ENCODE measurements at places on chromosomes 16 and 17.

DNA sequence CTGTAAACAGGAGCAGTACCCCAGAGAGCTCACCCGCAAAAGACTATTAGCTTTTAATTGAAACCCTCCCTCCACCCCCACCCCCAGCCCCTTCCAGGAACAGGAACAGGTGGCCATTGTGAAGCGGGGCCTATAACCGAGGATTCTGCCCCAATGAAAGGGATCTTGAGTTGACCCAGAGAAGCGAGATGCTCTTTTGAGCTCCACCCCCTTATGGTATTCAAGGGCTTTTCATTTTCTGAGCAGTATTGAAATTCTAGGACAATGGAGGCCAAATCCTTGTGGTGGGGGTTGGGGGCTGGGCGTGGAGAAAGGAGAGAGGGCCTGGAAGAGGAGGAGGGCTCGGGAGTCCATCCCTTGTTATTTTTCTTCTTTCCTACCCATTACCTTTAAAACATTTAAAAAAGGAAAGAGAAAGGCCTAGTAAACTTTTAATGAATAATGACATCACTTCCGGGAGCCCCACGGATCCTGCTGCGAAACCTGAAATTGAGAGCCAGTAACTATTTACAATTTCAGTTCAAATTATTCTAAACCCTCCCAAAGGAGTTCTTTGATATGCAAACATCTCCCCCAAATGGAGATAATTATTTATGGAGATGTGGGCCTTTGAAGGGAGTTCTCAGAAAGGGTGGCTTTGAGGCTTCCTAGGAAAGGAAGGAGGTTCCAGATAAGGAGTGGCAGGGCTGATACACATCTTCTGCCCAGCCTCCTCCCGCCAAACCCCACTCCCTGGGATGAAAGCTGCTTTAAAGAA, 30.5 kb downstream of the HS3ST3B1 start:
- DNase-seq = no peak

DNA sequence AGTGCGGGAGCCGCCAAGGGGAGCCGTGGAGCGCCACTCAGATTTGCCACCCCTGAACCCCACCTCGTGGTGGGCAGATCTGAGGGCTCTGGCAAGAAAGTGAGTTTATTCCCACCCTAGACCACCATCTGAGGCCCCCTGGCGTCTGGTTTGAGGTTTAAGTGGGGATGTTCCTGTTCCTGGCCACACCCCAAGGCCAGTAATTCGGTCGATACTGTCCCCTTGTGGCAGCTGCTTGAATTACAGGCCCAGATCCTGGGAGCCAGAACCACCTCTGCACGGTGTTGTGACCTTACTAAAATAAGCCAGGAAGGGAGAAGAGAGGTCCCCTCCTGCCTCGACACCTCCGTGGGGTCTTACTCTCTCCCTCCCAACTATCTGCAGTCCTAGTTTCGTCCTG, 3.3 kb upstream of the LAT start:
- DNase-seq = no peak

DNA sequence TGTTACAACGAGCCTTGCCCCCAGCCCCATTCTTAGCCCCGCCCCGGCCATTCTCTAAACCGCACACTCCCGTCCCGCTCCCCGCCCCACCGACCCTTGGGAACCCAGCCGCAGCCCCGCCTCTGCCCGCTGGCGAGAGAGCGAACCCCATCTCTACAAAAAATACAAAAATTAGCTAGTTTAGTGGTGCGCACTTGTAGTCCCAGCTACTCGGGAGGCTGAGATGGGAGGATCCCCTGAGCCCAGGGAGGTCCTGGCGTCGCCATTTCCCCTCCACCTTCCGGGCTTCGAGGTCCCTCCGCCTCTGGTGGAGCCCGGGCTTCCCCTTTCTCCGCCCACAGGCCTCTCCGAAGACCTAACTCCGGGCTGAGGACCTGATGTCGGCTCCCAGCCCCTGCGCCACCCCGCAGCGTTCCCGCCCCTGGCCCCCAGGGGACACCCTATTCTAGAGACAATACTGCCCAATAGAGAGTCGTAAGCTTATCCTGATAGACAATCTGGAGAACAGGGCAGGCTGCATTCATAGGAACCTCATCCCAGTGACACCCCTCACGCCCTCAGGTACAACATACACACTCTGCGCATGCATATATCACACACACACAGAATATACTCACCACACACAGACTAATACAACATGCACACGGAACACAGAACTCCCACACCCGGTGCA, 480 bp upstream of the PROCA1 start:
- DNase-seq = peak; percentile 70

DNA sequence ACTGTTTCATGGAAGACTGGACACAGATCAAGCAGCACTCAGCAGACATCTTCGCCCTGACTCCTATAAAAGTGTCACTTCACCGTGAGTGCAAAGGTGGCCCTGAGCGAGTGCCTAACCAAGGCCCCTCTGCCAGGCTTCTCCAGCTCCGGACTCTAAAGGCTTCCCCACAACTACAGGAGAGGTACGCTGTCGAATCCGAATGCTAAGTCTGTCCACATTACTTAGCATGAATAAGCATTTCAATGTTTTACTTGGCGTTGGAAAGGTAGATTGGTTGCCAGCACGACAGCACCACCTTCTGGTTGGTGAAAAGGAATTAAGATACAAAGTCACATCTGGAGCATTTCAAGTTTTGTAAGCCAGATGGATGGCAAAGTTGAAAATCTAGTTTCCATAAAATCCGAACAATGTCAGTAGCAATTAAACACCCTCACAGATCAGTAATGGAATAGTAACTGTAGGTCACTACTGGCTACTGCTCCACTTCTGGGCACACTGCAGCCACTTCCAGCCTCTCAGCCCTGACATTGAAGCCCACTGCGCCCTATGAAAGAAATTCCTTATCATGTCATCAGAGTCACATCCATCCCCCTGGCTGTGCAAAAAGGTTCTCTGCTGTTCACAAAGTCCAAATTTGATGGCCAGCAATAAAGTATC, 100.9 kb downstream of the PARN start:
- DNase-seq = peak; percentile 85

DNA sequence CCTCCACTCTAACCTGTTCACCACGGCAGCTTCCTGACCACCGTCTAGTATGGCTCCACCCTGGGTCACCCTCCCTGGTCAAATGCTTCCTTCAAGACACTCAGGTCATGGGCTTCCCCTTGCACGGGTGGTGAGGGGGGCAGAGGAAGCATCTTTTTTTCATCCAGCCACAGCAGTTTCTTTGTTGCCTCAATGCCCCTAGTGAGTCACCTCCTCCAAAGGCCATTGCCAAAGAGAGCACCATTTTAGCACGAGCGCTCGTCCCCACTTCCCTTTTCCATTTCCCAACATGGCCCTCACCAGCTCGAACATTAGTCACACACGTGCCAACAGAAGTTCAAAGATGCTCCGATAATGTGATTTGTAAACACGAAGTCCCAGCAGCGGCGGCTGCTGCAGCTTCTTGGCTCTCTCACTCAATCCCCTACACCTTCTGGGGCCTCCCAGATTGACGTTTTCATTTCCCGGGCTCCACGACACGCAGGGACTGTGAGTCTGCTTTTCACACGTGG, 134.6 kb downstream of the GAS7 start:
- DNase-seq = no peak

GRCh38 chr16:2238838-2239675, 2.8 kb downstream of the DNASE1L2 start:
- no peak for DNase-seq

DNA sequence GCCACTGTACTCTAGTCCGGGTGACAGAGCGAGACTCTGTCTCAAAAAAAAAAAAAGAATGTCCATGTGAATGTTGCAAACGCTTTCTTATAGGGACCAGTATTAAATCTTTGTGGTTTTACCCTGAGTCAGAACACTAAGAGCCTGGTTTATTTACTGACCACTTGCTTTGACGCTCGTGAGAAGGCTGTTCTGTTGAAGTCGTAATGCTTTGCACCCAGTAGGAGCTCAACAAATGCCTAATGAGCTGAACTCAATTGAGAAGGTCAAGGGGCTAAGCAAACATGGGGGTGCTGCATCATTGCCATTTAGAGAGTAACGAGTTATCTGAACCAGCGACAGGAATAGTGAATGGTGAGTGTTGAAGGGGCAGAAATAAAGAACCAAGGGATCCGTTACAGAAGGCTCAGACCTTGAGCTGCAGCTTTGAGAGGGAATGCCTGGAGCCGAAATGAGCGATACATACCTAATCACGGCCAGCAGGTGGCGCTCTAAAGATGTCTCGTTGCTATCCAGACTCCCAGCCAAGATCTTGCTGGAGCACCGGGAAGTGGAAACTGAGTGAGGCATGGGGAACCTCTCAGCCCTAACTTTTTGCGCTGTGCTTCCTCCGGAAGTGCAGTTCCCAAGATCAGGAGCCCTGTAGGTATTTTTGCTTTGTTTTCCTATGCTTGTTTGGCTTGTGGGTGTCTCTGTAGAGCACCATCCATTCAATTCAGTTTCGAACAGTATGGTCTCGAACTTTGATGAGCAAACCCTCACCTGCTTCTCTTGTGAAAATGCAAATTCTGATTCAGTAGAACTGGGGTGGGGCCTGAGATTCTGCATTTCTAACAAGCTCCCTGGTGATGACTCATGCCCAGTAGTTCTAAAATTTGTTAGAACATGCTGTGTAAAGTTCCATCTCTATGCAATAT, 12.6 kb upstream of the RNF222 start:
- peak; percentile 92 for DNase-seq

DNA sequence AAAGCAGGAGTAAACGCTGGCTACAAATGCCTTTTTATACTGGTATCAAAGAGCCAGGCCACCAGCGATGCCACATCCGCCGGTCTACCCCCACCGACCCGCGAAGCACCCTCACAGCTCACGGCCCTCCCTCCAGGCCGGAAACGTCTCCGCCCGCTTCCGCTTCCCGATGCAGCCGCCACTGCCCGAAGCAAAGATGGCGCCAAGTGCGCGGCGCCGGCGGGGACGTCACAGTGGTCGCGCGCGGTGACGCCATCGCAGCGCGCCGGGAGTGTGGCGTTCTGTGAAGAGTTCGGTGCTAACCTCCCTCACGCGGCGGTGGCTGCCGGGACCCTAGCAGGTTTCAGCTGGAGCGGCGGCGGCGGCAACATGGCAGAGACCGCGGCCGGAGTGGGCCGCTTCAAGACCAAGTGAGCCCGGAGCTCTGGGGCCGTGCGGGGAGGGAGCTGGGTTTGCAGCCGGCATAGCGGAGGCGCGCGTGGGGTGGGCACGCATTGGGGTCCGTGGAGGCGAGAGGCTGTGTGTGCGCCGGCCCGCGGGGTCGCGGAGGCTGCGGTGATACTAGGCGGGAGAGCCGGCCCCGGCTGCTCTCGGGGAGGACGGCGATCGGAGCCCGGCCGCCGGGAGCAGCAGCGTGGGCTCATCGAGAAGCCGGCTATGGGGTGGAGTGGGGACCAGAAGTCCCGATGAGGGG, at the start of gene TBL3:
TSS of gene TBL3 (plus strand) at position 258 of the 694 bp plus-strand sequence. CDS start at position 370, 112 bp downstream.
- DNase-seq = peak; percentile 96

- DNase-seq = no peak
Measured at GRCh38 chr16:85568519-85568918, 44.6 kb upstream of the GSE1 start.

GRCh38 chr17:68807998-68808772, 147.0 kb downstream of the ABCA8 start:
- no peak for DNase-seq

DNA sequence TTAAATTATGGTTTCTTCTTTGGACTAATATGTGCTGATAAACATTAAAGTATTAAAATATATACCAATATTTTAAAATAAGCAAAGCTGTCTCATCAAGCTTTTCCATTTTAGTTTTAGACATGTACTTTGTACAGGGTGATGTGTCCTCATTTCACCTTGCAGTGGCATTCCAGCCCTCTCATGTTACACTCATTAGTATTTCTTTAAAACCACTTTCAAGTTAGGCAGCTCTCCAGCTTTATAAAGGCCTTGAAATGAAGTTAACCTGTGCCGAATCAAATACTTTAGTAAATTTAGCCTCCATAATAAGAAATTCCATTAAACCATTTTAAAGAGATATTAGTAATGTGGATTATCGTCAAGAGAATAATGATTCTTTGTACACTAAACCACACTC, 107.6 kb upstream of the HLF start:
- no peak for DNase-seq

DNA sequence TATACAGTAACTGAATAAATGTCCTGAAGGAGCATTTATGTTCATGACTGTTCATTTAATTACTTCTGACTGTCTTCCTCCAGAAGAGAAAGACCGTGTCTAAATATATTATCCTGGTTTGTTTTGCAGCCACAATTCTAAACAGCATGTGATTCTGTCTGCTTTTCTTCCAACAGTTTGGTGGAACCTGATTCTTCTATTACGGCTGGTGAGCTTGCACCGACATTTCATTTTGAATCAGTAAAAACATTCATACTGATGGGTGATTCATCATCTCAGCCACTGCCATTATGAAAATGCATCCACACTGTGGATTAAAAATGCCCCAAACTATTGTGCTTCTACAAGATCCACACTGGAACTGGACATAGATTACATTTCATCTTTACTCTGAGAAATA, 16.9 kb downstream of the KNOP1 start:
- DNase-seq = no peak

DNA sequence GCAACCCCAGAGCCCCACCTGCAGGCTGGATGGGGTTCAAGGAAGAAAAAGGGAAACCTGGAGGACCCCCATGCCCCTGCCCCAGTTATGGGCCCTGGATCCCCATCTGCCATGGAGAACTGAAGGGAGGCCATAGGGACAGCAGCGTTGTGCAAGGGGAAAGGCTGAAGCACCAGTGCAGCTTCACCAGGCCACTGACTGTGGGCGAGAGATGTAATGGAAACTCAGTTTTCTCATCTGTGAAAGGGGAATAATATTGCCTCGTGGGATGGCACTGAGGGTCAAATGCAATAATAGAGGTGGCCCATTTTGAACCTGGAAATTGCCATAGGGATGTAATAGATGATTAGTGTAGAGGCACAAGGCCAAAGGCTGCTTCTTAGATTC, 9.9 kb upstream of the TSPOAP1 start:
- no peak for DNase-seq

GRCh38 chr16:10465821-10466220, 80.0 kb downstream of the ATF7IP2 start:
- no peak for DNase-seq

DNA sequence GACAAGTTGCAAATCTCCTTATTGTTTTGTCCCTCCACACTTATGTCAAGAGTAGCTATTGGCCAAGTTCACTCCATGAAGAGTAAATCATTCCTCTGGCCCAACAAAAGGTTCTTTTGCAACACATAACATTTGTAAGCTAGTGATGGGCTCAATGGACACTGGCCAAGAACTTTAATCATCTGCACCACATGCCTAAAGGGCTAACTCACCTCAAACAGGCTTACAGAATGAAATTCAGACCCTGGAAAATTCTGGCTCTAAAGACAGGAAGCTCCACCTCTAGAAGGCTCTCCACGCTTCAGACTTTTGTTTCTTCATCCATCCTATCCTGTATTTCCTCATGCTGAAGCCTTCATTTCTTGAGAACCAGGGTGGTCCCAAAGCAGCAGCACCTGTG, 10.9 kb upstream of the ANKFN1 start:
- no peak for DNase-seq

- DNase-seq = no peak
Measured at GRCh38 chr17:53662608-53663007, 160.1 kb upstream of the KIF2B start.
